NCI-H774 (cell line): ENCODE measurements at places on chromosomes 4 and X.

- no peak for DNase-seq
These were observed 122.3 kb downstream of the RS1 start for GRCh38 chrX:18549643-18550042.

GRCh38 chr4:138736362-138736761 lies 279.2 kb upstream of the NOCT start:
- DNase-seq = no peak

DNA sequence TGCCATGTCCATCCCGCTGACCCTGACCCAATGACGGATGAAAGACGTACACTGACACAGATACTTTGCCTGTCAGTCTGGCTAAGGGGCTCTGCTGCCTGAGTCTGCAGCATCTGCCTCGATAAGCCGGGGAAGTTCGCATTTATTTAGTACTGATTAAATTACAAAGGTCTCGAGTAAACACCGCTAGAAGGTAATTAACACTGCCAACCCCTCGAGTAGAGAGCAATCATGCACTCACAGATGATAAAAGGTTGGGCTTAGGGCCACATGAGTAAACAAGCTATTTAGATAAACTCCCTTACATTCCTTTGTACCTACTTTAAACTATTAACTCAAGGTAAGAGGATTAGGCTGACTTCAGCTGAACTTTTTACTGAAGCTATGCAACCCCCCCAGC lies 16.0 kb upstream of the RBMXL3 start:
- DNase-seq = no peak

DNA sequence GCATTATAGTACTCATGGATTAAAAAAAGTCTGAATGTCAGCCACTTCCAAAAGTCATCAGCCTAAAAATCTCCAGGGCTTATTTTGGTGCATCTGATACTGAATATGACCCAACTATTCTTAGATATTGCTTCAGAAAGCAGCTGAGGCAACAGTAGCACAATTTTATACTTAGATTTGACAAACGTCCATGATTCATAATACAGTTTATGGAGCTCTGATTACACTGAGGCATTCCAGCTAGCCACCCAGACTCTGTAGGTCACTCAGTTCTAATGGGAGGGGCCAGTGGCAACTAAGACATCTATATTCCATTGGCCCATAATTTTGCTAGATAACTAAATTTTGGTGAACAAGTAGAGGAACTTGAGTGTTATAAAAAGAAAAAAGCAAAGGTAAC lies 10.3 kb downstream of the SPATA4 start:
- DNase-seq = no peak

DNA sequence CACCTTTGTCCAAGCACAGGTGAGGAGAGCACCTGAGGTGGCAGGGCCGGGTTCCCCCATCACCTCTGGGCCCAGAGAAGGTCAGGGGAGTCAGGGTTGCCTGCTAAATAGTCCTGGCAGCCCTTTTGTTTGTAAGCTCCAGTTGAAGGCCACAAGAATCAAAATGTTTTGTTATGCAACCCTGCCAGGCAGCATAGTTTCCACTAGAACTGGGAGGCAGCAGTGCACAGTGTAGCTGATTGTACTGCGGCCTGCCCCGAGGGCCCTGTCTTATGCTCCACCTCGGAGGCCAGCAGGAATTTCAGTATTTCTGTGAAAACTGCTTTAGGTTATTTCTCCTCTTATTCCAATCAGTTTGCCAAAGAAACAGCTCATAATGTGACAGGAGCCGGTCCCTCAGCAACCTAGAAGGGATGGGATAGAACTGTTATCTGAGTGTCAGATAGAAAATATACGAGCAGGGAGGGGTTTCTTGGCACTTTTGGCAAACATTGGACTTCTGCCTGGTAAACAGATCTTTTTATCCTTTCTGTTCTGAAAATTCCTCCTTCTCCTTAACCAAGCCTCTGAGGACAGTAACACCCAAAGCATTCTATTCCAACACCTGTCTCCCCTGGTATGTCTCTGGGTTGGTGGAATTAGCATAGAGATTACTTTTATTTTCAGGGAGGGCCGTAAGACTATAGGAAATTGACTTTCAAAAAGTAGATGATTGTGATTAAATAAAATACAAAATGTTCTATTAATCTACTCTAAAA lies 93.6 kb downstream of the LNX1 start:
- no peak for DNase-seq

- no peak for DNase-seq
These were observed 246.9 kb downstream of the FBXO8 start for GRCh38 chr4:174036576-174036975.

- no peak for DNase-seq
These were observed 5.3 kb upstream of the OPHN1 start for GRCh38 chrX:68438575-68438974.

DNA sequence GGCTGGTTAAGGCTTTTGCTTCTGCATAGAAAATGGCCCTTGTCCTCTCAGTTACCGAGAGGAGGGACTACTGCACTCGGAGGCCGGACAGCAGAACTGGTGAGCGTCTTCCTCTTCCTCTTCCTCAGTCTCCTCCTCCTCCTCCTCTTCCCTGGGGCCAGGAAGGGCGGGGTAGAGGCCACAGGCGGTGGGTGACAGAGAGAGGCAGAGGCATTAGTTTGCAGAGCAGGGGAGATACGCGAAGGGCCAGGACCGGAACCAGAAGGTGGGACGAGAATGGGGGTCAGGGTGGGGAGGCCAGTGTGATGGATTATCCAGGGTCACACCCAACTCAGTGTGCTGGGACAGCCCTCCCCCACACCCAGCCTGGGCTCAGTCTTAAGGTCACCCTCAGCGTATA lies 14.5 kb downstream of the IQSEC2 start:
- no peak for DNase-seq

DNA sequence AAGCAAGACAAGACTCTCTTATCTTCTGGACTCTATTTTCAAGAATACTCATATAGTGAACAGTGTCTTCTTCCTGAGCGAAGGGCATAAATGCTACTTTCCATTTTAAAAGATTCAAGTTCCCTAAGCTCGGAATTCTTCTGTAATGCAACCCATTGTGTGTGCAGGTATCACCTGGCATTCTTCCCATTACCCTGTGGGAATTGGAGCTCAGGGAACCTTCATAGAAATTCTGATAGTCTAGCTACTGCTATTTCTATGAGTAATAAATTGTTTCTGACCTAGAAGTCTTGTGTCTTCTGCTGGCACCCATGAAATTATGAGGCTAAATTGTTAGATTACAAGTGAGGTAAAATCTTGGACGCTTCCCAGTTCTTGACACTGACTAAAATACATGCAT lies 324.1 kb upstream of the DIPK2B start:
- DNase-seq = no peak

DNA sequence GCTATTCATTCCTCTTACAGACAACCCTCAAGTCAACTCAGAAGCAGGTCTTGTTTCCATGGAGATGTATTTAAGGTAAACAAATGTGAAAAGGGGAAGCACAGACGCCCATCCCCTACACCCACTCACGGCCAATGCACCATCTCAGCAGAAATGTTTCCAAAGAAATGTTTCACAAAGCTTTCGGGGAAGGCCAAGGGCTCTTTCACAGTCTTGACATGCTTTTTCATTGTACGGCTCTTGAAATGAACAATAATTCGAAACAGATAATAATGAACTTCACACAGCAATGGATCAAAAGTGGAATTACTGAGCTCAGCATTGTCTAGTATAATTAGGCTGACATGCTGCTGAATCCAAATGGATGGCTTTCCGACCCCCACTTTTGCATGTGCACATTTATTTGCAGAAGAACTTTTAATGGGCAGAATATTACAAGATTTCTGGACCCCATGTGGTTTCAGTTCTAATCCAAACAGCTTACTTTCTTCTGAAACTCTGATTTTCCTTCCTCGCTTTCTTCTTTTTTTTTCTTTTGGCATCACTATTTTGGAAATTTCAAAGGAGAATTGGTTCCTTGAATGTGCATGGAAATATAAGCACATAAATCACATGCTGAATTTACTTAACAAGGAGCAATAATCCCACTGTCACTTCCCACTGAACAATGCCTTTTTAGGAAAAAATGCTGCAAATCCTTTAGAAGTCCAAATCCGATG lies 160.9 kb downstream of the SMIM20 start:
- DNase-seq = no peak

DNA sequence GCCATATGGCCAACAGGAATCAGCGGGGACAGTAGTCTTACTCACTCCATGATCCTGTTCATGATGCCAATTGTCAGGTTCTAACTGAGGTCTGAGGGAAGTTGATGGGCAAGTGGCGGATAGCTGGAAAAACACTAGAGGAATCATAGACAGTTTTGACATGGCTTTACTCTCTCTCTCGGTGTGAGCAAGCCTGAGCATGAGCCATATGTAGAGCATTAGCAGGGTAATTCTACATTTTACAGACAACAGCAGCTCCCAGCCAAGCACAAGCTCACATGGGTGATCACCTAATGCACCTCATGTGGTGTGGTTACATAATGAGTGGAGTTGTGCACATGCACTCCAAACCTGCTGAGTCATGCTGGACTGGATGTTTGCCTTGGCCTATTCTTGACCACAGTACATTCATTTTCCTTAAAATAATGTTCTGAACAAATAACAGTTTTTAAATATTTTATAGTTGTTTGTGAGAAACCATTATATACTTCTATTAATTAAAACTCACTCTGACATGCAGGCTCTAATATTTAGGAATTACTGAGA lies 429.2 kb downstream of the GPAT3 start:
- no peak for DNase-seq
